ENCODE measurements at places on chromosomes 1 and 21.

DNA sequence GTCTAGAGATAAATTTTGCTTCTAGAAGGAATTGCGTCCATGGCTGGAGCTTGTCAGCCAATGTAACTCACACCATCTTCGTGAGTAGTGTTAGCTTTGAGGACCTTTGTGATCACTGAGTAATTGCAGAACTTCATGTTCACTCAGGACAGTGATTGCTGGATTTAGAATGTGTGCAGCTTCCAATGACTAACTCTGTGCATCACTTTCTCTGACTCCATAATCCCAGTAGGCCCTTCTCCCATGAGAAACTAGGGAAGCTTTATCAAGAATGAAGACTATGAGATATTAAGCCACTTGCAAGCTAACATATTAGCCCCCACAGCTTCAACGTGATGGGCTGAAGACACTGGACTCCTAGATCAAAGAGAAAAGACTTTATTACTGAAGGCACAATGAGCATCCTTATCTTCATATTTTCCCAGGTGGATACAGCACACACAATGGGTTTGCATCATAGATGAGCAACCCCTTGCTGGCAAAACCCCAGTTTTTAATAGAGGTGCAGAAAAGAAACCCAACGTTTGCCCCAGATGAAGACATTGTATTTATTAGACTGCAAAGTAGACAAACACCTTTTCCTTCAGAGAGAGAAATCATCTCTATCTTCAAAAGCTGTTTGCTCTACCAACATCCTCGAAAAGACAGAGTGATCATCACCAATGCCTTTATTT, 561.0 kb downstream of the LTN1 start:
- DNase-seq = no peak

DNA sequence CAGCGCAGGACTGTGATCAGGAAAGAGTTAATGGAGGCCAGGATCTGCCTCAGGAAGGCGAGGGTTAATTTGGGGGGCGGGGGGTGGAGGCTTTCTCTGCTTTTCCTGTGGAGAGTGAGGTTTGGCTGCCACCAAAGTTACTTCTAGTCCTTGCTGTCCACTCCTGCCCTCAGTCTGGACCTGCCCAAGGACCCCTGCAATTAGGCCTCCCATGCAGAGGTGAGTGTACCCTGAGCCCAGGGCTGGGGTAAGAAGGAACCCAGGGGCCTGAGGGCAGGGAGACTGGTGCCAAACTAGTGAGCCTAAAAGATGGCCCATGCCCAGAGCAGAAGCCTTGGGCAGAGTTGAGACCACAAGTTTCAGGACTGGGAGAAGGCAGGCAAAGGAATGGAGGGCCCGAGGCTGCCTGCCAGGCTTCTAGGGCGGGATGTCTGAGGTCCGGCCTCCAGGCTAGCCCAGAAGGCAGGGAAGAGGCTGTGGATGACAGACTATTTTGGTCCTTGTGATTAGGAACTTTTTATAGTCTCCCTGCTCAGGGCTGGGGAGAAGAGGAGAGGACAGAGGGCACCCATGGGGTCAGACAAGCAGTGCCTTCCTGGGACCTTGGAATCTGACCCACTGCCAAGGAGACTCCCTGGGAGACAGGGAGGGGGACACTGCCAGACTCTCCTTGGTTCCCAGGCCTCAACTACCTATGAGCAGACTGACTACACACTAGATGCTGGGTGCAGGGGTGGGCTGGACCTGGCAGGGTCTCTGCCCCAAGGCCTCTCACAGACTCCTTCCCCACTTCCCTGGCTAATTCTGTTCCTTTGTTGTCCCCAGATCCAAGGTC, at the start of gene FAM110D:
TSS of gene FAM110D (plus strand) at position 172 of the 835 bp plus-strand sequence. CDS start 2,213 bp downstream, outside the sequence.
- no peak for DNase-seq

- no peak for DNase-seq
Observed at GRCh38 chr1:196732526-196732925, 42.1 kb upstream of the CFHR3 start.

DNA sequence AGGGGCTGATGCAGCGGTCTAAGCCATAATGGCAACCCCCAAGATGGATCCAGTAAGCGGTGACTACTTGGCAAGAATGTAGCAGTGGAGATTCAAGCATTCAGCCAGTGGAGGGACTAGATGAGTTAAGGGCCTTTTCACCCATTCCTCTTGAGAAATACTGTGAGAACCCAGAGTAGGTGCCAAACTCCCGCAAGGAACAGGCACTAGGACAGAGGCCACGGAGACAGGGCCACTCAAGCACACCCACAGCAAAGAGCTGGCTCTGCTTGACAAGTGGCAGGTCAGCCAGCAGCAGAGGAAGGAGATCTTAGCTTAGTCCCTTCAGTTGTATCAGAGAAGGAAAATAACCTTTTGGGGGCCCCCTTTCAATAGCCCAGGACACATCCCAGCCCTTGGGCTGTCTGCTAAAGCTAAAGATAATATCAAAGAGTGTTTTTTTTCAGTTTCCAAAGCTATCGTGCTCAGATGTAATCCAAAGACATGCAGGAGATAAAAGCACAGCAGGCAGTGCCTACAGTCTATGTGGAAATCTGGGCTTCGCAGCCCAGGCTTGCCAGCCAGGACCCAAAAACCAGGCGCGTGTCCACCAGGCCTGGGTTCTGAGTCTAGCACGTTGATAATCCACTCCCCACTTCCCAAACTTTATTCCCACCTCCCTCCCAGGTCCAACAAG, 62.0 kb upstream of the GOLT1A start:
- no peak for DNase-seq

DNA sequence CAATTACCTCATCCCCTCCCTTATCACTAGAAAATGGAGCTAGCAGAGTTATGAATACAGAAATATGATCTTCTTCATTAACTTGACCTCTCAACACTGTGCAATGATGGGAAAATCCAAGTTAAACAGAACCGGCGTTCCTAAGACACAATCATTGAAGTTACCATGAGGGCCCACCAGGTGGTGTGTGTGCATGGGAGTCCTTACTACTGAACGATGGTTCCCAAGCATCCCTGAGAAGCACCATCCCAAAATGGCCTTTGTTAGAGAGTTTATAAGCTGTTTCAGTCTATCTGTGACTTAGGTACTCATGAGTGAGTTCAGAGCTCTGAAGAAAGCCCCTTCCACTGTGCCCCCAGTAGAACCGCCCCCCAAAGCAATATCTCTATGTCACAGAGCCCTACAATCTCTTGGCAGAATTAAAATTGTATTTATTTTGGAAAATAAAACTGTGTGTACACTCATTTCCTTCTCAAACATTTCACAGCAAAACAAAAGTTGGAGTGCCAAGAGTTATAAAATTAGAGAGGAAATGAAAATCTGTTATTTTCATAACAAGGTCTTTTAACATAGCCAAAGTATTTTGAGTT, 56.8 kb downstream of the PLD5 start:
- peak; percentile 28 for DNase-seq

DNA sequence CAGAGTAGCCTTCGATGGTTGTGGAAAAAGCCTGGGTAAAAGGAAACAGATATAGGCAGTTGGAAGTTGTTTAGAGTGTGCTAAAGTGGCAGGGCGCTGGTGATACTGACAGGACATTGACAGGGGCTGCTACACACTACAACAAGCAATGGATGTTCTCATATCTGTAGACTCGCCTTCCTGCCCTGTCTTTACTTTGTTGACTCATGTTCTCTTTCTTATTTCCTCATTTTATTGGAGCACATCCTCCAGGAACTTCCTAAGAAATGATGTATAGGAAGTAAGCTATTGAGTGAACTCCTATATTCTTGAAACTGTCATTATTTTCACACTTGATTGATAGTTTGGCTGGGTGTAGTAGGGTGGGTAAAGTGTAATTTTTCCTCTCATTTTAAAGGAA, 51.0 kb downstream of the C4BPA start:
- DNase-seq = no peak

- DNase-seq = peak; percentile 51
Observed at GRCh38 chr1:174954073-174954460, 45.7 kb upstream of the CACYBP start.

DNA sequence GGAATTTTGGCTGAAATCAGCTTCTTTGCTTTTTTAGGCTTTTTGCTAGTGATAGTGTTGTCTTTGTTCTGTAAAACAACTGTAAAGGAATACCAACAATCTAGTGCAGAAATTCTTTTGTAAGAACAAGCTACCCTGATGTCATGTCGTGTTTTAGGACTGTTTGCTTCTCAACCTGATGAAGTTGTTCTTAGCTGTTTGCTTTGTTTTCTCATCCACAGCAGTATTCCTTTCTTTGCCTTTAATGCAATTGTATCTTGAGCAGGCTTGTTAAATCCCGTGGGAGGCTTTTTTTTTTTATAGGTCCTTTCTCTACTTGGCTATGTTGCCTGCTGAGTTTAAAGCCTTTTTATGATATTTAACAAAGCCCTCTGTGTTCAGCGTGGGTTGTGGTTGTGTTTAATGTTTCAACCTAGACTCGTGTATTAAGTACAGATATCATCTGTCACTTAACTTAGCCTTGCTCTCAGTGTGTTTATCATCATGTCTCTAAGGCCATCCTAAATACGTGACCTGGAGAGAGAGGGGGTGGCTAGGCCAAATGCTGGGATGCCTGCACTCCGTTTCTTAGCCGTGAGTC, 31.6 kb downstream of the ADARB1 start:
- no peak for DNase-seq

GRCh38 chr1:248686815-248687214, 15.8 kb downstream of the OR14I1 start:
- no peak for DNase-seq

- DNase-seq = no peak
Observed at GRCh38 chr1:225736437-225737098, 41.1 kb upstream of the SRP9 start.

- no peak for DNase-seq
Observed at GRCh38 chr21:45127937-45128336, 53.6 kb downstream of the ADARB1 start.

DNA sequence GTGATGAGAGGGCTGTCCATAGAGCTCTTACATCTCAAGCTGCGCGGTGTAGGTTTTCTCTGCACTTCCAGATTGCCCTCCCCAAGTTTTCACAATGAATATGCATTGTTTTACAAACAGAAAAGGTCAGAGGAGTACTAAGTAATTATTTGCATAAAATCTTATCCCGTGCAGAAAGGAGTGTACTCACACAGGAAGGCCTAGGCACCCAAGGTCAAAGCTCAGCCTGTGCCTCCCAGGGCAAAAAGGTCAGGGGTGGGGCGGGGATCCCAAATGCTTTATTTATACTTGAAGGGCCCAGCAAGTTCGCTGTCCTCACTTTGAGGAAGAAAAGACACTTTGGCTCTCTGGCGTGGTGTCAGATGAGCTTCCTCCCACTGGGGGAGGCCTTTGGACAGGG, 10.3 kb upstream of the KCNE1 start:
- DNase-seq = no peak

DNA sequence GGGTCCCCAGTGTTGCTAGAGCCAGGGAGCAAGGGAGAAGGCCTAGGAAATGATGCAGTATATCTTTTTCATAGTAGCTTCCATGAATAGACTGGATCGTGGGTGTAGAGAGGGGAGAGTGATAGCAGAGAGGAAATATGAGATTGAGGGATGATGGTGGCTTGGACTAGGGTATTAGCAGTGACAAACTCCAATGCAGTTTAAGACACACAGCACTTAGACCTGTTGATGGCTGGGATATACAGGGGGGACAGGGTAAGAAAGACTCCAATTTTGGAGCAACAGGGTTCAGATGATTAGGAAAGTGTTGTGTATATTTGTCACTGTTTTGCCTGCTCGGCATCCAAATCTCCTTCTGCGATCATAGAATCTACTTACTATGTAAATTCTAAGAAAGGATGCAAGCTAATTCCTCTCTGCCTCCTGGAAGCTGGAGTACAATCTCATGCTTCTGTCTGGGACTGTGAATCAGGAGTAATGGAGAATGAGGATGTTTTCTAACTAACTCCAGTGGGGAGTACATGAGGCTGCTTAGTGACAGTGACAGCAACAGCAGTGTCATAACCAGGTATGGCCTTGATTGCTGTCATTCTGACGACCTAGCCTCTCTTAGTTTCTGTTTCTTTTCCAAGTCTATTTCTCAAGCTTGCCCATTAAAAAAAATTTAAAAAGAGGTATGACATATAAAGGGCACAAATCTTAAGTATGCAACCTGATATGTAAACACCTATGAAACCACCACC, 47.5 kb downstream of the SYDE2 start:
- no peak for DNase-seq

DNA sequence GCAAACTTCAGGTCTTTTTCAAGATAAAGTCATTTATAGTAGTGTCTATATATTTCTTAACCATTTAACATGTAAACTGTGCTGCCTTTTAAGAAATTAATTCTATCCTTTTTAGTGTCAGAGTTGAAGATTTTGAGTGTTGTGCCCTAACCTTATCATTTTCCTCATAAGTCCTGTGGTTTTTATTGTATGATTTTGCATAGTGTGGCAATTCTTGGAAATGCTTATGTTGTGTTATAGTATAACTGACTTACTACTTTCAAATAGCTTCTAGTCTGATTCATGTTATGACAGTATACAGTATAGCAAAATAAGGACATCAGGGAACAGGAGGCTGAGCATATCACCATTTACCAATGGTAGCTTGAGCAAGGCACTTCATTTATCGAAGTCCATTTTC, 99.1 kb downstream of the PTBP2 start:
- DNase-seq = no peak

DNA sequence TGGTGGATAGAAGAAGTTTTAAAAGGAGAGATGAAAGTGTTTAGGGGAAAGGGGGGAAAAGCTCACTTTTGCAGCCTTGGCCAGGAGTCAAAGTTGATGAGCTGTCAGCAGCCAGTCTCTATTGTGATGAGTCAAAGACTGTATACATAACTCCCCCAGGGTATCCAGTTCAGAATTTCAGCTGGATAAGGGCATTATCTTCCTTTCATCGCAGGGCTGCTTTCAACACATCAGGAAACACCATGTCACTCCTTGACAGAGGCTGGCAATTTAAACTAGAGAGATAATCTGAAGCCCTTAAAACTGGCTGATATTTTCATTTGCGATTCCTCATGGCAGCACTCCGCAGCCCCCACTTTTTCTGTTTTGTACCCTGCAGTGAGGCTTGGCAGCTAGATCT, 328.5 kb downstream of the TBX15 start:
- DNase-seq = no peak

DNA sequence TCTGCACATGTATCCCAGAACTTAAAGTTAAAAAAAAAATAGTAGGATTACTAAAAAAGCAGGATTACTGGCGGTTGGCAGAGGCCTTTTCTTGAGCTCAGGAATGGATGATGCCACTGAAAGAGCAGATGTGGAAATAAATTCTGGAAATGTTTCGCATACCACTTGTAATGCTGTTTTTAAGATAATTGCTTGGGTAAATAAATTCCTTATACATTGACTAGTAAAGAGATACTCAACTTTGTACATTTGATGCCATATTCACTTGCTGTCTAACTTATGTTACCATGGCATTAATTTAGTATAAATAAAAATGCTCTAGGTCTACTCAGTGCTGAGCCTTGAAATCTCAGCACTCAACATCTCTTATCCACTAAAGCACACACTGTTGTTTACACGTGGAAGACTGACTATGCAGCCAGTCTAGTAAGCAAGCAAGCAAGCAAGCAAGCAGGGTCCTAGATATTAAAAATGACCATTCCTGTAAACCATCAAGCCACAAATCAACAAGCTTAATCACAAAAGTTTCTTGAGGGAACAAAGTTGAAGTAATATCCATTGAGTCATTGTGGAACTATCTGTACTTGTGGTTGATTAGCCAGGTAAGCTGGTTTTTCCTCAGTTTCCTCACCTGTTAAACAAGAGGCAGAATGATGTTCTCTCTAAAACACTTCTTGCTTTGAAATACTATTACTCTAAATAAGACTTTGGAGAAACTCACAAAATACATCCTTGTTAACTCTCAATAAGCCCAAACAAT, 1.7 kb upstream of the RASAL2 start:
- DNase-seq = no peak
